ENCODE measurements at places on chromosomes 16 and 17. TPM values are rescaled to one million over a fixed set of nuclear protein-coding genes. Genes with fewer than 3 reads are reported as not detected.

LDHD gene
- 28.8 TPM for total RNA-seq

FSCN2 gene
- total RNA-seq: 0.63 TPM

OMG gene
- total RNA-seq: 0.47 TPM

DNA sequence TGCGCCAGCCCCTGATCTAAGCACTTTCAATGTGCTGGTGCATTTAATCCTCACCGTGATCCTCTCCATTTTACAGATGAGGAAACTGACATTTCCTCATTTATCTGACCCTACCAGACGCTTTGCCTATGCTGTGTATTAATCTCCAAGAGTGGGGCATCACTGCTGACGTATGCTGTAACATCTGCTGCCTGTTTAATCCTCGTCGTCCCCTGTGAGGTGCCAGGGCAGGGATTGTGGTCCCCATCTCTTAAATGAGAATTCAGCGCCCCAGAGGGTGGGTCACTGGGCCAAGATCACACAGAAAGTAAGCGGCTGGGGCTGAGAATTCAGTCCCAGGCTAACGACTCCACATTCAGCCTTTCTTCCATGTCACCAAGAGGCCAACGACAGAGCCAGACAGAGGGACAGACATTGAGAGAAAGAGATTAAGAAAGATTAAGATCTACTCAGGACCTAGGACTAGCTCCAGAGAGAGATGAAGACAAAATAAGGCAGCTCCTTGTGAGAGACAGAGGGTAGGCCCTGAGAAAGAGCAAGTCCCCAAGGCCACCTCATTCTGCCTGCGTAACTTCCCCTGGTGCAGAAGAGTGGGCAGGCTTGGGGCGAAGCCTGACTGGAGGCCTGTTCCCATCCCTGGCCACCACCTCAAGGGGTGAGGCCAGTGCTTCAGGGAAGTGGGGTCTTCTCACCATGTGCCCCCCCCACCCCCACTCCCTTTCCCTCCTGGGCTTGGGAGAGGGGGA, 13.5 kb downstream of the CACNA1G start:
- no peak for DNase-seq

DNA sequence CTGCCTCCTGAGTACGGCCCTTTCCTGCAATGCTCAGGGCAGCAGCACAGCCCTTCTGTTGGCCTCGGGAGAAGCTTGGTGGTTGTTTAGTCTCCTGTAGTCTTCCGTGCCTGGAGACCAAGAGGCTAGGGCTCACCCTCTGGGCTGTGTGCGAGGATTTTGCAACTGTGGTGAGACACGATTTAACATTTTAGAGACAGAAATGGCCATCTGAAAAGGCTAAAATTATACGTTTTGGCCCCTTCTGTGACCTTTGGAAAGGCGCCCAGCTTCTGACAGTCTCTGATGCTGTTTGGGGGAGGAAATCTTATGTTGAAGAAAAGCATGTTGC, 33.1 kb downstream of the FOXL1 start:
- no peak for DNase-seq

- DNase-seq: no peak
Measured at GRCh38 chr16:68403177-68403576, 45.1 kb downstream of the SMPD3 start.
